Activated naive CD4-positive, alpha-beta T cell (primary cell): ENCODE measurements at places on chromosomes 5 and 9.

DNA sequence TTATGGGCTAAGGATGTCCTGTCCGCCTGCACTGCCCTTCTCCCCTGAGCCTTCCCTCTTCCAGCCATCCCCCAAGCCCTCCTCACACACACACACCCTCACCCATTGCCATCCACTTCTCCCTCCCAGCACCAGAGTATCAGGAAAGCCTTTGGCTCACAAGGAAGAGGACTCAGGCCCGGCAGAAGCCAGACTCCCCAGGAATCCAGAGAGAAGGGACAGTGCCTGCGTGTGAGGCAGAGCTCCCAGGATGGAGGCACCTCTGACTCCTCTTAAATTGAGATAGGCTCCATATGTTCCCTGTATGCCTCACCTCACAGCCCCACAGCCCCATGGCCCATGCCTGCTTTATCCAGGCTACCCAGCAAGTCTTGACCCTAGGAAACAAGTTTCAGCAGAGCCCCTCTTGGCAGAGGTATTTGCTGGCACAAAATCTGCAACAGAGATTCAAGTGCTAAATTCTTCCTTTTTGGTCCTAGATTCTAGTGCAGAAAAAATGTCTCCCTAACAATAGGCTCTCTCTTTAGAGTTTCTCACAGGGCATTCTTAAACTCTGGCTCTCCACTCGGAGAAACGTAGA, 761 bp downstream of the IL17B start:
- DNase-seq: no peak

- DNase-seq: no peak
Measured at GRCh38 chr5:143558048-143558447, 154.6 kb upstream of the NR3C1 start.

- no peak for DNase-seq
Measured at GRCh38 chr5:39198127-39198526, 21.2 kb downstream of the FYB1 start.

GRCh38 chr5:142753116-142753631, 17.0 kb upstream of the ARHGAP26 start:
- DNase-seq: no peak

DNA sequence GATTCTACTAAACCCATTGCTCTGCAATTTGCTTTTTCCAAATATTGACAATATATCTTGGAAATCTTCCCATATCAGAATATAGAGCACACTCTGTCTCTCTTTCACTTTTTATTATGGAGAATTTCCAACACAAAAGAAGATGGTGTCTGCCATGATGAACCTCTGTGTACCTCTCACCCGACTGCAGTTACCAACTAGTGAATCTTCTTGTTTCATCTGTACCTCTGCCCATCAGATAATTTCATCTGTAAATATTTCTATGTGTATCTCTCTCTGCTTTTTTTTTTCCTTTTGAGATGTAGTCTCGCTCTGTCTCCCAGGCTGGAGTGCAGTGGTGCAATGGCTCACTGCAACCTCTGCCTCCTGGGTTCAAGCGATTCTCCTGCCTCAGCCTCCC, 62.8 kb downstream of the NTNG2 start:
- no peak for DNase-seq

DNA sequence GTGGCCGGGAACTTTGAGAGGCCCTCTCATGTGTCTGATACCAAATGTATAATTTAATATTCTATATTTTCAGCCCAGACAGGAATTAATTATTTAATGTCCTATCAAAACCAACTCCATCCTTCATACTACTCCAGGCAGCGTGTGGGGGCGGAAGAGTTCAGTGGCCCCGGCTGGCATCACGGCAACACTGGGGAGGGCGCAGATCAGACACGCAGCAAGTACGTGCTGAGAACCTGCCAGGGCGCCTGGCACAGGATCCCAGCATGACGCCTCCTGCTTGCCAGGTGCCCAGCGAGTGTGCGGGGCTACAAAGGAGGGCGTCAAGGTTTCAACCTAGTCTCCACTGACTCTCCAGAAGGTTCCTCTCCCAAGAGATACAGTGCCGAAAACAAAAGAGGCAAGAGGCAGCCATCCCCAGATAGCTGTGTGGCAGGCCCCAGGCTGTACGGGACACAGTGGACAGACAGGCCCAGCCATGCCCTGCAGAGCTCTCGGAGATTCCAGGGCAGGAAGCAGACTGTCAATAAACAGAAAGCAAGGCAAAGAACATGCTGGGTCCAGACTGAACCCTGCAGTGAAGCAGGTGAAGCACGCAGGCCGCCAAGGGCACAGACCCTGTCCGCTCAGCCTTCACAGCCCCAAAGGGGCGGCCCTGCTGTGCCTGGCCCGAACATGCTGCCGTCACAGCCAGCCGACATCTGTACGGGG, 110.3 kb downstream of the VAV2 start:
- DNase-seq: no peak

DNA sequence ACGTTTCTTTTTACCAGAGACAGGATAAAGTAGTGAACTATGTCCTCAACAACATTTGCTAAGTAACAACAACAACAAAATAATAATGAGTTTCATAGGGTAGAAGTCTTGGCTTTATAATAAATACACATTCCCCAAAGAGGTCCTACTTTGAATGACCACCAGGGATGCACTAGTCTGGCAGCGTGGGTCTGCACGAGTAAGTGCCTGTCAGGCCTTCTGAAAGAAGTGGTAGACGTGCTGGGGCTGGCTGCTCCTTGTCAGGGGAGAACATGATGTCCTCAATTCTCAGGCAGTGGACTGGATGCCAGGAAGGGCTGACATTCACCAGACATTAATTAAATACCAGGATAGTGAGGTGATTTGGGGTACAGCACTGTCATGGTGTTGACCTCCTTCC, 331.1 kb downstream of the TMEM38B start:
- DNase-seq: no peak

- DNase-seq: no peak
Measured at GRCh38 chr5:65247594-65247993, 234.1 kb downstream of the ADAMTS6 start.

DNA sequence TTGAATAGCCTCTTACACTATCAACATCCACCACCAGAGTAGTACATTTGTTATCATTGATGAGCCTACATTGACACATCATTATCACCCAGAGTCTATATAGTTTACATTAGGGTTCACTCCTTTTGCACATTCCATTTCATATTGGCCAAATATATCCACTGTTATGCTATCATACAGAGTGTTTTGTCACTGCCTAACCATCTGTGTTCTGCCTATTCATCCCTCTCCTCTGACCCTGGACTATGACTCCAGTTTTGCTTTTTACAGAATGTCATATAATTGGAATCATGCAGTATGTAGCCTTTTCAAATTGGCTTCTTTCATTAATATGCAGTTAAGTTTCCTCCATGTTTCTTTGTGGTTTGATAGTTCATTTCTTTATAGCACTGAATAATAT, 904.7 kb downstream of the TLE1 start:
- DNase-seq: no peak

- DNase-seq: no peak
Measured at GRCh38 chr5:139146809-139147482, 51.2 kb downstream of the SIL1 start.

DNA sequence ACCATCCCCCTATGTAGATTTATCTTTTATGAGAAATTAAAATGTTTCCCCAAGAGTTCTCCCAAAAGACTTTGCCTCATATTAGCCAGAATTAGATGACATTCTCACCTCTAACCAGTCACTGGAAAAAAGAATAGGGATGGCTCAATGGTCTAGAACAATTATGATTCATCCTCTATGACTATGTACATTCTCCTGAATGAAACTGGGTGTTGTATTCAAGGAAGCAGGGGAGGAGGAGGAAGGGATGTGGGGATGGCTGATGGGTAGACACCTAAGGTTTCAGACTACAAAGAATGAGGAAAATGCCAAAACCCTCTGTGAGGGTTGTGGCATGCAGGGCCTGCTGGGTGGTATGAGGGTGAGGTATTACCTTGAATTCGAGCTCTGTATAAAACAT, 49.5 kb upstream of the BRINP1 start:
- DNase-seq: no peak

DNA sequence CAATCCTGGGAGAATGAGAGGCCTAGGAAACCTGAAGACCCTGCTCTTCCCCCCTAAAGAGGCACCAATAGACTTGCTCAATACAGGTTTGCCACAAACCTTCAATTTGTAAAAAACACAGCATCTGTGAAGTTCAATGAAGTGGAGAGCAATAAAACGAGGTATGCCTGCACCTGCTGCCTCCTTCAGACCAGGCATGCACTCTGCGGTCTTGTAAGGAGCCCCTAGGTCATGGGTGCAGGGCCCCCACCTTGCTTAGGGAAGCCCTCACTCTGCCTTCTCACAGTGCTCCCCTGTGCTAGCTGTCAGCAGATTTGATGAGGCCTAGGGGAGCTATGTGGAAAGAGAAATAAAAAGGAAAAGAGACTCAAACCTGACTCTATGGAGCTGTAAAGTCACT, 72.1 kb upstream of the GALNT10 start:
- no peak for DNase-seq

- no peak for DNase-seq
Measured at GRCh38 chr9:31740705-31741104, 643.7 kb upstream of the ACO1 start.

GRCh38 chr9:26159575-26160392, 481.5 kb upstream of the TUSC1 start:
- no peak for DNase-seq

GRCh38 chr5:38692346-38692745, 135.9 kb upstream of the LIFR start:
- no peak for DNase-seq

DNA sequence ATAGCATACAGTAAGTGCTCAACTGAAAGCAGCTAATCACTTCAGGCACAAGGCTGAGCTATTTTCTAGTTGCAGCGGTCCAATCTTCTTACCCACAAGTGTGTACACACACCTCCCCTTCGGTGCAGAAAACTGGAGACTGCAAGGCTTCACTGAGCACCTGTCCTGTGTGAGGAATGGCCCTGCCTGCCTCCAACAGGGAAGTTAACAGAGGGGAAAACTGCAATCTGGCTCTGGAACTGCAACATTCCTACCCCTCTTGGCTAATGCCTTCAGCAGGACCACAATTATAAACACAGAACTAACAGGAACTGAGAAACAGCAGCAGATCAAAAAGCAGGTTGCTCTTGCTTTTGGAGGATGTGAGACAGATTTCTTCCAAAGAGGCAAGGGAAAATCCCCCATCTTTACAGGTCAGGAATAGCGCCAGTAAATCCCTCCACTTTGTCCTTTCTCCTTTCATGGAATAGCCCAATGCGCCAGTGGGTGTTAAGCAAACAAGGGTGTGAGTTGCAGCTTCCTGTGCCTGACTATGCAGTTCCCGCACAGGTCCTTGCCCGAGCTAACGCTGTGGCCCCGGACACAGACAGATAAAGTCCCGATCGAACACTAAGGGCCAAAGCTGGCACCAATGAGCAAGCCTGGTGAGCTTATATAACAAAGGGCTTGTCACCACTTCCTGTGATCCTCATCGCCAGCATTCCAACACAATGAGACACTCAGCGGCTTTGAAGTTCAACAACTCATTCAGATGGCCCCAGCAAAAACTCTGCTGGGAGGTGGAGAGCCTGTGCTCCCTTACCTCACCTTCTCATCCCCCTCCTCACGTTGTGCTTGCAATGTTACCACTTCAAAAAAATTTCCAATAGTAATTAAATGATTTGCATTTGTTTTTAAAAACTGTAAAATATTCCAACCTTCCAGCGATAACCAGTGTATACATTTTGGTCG, 21.5 kb downstream of the SHB start:
- DNase-seq: no peak

DNA sequence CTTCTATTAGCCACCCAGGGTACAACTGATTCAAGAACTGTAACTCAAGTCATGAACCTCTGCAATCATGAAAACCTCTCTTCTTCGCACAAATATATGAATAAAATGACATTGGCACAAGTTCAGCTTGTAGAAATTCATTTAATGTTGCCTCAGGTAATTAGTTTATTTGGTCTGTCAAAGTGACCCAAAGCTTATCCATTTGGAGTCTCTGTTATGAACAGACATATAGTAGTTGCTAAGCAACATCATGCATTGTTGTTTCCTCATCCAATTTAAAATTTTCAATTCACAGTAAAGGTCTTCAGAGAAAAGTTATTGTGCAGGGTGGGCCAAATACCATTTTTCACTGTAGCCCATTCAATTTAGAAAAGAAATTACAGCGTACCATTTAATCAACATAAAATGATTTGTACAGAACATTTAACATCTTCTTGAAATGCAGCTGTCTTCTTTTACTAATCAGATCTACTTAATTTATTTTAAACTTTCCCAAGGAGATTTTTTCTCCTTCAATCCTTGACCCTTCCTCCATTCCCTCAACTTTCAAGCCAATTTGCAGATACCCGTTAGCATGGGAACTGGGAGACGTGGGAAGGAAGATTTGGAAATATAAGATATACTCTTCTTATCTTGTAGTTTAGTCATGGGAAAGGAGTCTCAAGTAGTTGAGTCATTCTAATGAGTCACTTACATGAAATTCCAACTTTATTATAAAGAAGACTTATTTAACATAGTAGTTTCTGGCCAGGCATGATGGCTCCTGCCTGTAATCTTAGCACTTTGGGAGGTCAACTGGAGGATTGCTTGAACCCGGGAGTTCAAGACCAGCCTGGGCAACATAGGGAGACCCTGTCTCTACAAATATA, 231.3 kb downstream of the ATPSCKMT start:
- DNase-seq: no peak

DNA sequence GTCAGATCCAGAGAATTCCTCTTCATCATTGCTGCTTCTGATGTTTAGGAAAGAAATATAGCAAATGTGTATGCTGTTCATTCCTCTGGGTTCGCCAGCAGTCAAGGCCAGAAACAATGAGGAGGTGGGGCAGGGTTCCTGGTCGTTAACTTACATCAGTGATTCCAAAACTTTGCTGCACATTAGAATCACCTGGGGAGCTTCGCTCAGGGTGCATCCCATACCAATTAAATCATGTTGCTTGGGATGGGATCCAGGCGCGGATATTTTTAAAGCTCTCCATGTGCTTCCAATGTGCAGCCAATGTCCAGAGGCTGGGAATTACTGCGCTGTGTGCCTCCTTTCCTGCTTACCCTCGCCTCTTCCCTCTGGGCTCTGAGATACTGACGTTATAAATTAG, 227.9 kb upstream of the KLF9 start:
- no peak for DNase-seq

- DNase-seq: no peak
Measured at GRCh38 chr9:118896324-118897000, 472.8 kb downstream of the BRINP1 start.
